ENCODE measurements at places on chromosomes 11 and 22.

DNA sequence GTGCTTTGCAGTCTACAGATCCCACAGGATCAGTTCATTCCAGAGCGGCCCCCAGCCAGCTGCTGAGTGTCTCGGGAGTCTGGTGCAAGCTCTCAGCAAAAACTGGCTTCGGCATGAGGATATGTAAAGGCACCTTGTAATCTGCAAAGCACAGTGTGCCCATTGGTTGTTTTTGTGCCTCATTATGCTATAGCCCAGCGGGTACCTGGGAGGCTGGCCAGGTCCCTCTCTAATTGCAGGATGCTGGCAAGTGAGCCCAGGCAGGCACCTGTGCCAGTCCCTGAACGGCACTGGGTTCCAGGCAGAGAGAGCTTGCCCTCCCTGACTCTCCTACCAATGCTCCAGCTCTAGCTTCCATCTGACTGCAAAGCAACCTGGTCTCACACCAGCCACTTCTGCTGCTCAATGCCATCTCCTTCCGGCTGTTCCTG, 128.7 kb downstream of the DSCAML1 start:
- no peak for DNase-seq

- DNase-seq, result no peak
These were observed 2.3 kb downstream of the ACTN3 start for GRCh38 chr11:66548774-66549630.

GRCh38 chr11:120431633-120432032, 79.9 kb upstream of the GRIK4 start:
- no peak for DNase-seq

DNA sequence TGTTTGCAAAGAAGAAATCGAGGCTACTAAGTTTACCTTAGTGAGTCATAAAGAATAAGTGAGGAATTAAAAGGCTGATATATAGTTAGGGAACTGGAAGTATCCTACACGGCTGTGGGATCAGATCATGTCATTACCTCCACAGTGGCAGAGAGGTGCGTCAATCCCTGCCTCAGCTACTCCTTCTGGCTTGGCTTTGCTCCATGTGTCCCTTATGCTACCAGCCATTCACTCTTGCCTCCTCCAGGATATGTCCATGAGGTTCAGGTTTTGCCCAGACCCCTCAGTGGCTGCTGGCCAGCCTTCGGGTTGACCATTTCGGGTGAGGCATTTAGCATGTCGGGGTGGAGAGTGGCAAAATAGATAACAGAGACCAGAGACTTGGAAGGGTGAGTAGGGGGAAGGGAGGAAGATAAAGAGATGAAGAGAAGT, 153.4 kb downstream of the LDLRAD3 start:
- DNase-seq, result no peak

DNA sequence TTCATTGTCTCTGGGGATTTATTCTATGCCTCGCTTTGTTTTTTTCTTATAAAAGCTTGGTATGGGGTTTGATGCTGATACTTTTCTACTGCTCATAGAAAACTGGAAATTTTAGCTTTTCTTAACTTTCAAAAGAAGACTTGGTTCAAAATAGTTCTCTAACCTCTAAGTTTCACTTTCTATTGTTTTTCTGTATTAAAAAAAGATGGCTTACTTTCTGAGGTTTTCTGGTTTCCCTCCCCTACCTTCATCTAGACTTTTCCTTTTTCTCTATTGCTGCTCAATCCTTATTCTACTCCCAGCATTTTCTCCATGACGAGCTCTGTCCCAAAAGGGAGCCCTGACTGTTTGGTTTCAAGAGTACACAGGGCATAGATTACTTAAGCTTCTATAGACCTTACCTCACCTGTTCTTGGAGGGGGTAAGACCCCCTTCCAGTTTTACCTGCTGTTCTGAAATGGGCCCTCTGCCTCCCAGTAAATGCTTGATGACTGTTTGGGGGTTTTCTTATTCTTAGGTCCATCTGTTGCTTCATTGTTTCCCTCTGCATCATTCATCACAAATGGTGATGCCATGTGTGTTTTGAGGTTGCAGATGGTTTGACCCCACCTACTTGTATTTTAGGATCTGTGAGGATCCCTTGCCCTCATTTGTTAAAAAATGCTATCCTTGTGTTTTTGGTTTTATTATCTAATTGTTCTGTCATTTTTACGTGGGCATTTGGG, 29.5 kb downstream of the DNHD1 start:
- DNase-seq, result no peak

- no peak for DNase-seq
These were observed 44.4 kb downstream of the MOB2 start for GRCh38 chr11:1442163-1442562.

GRCh38 chr11:64750361-64751054, 6.6 kb upstream of the RASGRP2 start:
- DNase-seq, result no peak

- DNase-seq, result no peak
These were observed 1.8 kb downstream of the CDC42EP2 start for GRCh38 chr11:65316227-65317024.

- no peak for DNase-seq
These were observed 4.3 kb upstream of the RRM1 start for GRCh38 chr11:4090258-4090657.

- no peak for DNase-seq
These were observed 21.7 kb downstream of the CCDC73 start for GRCh38 chr11:32772731-32773130.

DNA sequence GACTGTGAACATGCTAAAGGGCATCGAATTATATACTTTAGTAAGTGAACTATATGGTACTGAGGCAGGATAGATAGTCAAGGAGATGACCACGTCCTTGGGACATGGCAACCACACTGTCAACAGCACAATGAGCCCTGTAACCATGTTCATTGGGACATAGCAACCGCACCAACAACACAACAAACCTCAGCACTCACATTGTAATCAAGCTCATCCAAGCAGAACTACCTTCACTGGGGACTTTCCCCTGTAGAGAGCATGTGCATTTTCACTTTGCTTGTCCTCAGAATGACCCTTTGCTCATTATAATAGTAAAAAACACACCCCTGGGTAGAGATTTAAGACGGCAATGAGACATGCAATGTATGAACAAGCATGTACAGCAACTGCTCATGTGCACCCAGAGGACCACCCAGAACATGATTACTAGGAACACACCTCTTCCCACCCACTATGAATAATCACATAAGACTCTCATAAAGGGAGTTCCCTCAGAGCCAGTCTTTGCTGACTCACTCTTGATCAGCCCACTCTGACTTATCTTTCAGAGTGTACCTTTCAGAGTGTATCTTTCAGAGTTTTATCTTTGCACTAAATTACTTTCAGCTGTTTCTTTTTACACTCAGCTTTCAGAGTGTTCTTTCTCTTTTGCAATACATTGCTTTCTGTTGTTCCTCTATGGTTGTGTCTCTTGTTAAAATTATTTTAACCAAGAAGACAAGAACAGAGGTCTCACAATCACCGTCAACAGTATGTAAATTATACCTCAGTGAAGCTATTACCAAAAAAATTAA, 4.1 kb upstream of the PLAAT2 start:
- peak; percentile 42 for DNase-seq

- peak; percentile 68 for DNase-seq
These were observed 15.6 kb upstream of the DENND5A start for GRCh38 chr11:9280655-9281301.

DNA sequence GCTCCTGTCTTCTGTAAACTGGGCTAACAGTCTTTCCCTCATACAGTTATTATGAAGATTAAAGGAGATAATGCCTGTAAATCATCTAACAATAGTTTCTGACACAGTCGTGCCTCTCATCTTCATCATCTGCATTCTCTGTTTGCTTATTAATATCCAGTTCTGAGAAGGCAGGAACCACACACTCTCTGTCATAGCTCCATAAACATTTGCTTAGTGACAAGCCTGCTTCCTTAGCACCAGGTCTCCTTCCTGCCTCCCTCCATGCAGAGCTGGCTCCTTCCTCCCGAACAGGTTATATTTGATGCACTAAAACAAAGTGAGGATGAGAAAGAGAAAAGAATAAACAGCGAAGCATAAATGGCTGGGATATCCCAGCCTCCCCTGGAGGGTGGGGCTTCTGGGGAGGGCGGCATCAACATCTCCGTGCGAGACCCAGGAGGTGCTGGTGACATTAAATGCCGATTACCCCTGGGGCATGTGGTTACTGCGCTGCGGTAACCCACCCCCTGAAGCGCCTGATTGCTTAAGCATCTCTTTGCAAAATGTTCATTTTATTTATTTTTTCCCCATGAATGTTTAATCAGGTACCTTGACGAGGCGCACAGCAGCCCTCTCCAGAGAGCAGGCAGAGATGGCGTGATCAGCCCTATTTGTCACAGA, 404.9 kb downstream of the NXPE2 start:
- DNase-seq, result no peak

- DNase-seq, result peak; percentile 43
These were observed 14.7 kb upstream of the MFRP start for GRCh38 chr11:119361056-119361787.

DNA sequence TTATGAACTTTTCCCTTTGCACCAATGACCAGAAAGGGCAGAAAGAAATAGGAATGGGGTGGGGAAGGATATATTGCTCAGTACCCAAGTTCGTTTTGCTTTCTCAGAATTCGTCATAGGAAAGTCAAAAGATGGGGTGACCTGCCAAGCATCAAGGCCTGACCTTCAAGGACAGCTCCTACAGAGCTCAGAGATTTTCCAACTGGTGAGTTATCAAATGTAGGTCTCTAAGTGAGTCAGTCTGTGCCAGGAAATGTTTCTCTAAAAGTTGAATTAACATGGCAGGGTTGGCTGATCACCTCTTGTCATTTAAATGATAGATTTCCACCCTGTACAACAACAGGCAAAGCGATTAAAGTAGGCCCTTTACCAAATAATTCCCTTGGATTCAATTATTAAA, 307.2 kb downstream of the CADM1 start:
- DNase-seq, result no peak

DNA sequence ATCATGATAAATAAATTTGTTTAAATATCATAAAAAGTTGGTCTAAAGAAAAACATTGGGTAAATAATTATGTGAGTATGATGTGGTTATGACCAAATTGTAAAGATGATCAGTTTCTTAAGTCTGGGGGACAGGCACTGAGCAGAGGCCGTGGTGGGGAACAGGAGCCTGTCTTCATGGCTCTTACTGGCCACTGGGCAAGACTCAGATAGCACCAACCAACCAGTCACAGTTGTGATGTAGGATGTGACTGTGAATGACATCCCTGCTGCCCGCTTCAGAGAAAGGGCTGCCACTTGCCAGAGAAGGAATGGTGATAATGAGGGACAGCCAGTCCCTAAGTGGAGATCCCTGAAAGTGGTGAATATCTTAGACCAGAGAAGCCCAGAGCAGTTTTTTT, 7.0 kb downstream of the PTPRJ start:
- DNase-seq, result no peak

- peak; percentile 86 for DNase-seq
These were observed 416 bp upstream of the GAB2 start for GRCh38 chr11:78417888-78418583.

DNA sequence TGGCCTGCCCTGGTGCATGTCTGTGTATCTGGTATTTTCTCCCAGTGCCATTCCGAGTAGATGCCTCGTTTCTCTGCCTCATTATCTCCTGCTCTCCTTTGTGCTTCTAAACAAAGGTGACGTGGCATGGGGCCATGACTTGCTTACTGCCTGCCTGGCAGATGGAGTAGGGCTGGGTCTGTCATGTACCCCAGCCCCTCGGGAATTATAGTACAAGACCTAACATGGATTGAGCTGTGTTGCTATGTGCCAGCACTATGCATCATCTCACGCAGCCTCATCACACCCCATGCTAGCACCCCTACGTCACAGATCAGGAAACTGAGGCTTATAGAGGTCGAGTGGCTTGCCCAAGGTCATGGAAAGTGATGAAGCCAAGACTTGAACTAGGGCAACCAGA, 88.1 kb downstream of the GALNT18 start:
- DNase-seq, result no peak

DNA sequence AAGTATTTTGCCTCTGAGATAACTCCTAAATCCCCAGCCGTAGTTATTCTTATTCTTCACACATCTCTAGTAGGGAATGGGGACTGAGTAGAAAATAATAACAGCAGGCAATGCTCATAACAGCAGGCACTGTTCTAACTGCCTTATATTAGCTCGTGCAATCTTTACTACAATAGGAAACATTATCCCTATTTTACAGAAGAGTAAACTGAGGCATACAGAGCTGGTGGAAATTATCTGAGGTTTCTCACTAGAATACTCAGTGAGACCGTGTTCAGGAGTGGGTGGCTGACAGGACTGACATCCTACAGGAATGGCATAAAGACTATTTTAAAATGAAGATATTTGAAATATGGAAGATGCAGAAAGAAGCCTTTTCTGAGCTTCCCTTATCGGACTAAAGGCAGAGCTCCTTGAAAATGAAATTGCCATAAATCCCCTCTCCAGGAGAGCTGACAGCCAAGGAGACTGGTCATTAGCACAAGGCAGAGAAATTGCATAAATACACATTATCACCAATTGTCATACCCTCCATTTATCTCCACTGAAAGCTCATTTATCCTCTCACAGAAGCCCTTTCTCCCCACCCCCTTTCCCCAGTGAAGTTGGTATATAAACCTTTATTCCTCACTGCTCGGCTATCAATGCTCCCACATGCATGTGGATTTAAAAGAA, 93.9 kb downstream of the RASSF10 start:
- no peak for DNase-seq

GRCh38 chr22:47474464-47474863, 712.0 kb downstream of the TBC1D22A start:
- DNase-seq, result peak; percentile 6

DNA sequence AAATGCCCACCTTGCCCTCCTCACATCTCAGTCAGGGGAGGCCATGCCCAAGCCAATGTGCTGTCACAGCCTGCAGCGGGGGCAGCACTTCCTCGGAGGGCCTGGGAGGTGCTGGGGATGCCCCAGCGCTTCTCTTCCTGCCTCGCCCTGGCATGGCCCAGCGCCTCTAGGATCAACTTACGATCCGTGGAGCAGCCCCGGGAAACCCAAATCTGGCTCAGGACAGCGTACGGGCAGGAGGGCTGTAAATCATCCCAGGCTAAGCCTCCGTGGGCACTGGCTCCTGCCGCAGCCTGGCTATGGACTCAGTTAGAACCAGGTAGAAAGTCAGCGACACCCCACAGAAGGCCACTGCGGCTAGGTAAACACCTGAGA, 60.9 kb upstream of the EMID1 start:
- DNase-seq, result no peak

GRCh38 chr22:39240831-39241793, 3.7 kb downstream of the PDGFB start:
- no peak for DNase-seq
